ENCODE measurements at places on chromosomes 6 and 20.

GRCh38 chr6:36605143-36605542 lies 11.0 kb downstream of the SRSF3 start:
- no peak for DNase-seq

DNA sequence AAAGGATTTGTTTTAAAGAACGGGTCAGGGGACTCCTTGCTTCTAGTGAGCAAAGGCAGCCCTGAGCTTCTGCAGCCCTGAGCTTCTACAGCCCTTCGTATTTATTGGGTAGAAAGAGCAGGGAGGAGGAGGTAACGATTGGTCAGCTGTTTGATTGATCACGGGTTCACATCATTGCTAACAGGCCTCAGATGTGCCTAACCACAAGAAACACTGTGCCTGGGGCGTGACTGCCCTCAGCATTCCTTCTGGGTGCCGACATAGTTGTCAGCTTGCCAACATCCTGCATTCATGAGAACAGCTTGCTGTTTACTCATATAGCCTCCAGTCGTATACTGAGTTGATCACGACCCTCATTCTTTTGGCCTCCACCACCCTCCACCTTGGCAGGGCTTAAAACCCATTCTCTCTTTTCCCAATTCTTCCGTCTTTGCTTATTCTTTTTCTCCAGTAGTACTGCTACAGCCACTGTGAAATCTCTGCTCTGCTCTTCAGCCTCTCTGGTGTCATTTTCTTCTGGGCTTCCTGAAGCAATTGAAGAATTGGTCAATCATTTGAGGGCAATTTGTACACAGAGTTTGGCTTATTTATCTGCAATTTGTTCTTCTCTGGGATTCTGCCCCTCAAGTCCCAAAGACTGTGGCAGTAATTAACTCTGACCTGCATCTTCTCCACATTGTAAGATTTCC lies 25.4 kb upstream of the NOP56 start:
- no peak for DNase-seq

- DNase-seq, result no peak
Observed at GRCh38 chr6:52575502-52575892, 1.4 kb downstream of the TRAM2 start.

GRCh38 chr6:13729891-13730290 lies 18.3 kb upstream of the RANBP9 start:
- DNase-seq, result no peak

GRCh38 chr20:38447251-38447661 lies 12.1 kb upstream of the SNHG17 start:
- no peak for DNase-seq

DNA sequence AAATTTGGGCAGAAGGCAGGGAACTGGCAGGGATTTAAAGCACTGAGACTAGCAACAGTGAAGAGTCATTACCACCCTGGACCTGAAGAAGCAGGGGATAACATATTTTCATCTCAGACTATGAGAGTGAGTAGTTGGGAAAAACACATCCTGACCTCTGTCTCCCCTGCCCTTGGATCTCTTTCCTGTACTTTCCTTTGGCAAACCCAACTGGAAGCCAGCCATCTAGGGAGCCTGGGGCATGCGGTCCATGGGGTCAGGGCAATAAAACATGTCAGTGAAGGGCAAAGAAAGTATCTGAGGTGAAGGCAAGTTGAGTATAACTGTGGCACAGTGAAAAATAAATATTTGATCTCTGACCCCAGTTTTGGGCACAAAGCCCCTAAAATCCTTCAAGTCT lies 698.2 kb downstream of the DOK5 start:
- no peak for DNase-seq

DNA sequence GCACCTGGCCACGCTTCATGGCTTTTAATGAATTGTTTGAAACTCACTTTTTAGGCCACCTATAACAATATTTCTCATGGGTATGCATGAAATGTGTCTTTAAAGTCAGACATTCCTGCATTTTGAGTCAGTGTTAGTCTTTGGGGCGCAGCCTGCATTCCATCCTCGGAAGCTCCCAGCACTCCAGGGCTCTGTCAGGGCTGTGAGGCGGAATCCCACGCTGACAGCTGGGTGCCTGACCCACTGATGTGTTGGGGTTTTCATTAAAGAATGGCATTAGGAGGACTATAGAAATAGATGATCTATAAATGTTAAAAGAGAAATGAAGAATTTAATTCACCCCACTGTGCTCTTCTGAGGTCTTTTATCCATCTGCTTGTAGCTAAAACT lies 16.2 kb upstream of the CLDN20 start:
- DNase-seq, result no peak

DNA sequence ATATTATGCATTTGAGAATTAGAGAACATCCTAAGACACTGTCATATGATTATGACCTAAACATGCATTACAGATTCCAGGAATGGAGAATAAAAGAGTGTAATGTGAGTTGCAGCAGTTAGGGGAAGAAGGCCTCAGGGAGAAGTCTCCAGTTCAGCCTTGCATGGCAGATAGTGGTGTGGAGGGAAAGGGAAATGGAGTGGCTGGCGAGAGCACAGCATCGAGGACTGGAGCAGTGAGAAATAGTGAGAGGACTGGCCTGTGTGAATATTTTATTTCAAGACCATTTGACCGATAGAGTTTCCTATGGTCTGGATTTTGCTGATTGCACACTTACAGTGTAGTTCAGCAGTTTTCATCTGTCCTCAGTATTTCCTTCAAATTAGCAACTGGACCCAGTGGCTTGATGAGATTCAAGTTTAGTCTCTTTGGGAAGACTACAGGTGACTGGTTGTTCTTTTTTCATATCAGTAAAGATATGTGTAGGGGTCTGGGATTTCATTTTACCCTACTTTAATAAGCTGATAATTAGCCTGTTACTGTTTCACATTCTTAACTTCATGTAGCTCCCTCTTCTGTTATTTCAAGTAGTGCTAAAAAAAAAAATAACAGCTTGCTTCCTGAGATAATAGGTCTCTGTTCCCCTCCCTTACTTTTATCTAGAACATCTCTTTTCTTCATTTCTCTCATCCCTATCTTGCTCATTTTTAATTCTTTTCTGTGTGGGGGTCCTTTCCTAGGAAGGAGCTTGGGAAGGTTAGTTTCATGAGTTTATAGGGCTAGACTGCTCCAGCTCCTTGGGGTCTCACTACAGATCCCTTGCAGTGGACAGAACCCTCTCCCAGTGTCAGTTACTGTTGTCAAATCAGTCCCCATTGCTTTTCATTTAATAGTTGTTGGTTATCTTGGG lies 27.9 kb downstream of the BLTP3A start:
- DNase-seq, result no peak

DNA sequence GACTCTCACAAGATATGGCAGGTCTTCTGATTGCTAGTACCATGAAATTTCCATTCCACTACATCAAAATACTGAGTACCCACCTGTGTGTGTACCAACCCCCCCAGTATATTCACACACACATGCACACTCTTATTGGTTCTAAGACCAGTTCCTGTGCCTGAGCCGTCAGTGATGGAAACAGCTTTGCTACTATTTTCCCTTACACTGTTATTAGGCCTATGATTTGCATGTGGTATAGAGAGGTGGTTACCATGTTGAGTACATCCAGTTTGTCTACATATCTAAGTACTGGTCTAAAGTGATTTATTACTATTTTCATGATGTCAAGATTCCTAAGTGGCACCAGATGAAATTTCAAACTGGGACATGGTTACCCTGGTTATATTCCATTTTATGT lies 459.9 kb downstream of the BCKDHB start:
- no peak for DNase-seq

GRCh38 chr20:2124564-2125213 lies 23.1 kb downstream of the STK35 start:
- no peak for DNase-seq

DNA sequence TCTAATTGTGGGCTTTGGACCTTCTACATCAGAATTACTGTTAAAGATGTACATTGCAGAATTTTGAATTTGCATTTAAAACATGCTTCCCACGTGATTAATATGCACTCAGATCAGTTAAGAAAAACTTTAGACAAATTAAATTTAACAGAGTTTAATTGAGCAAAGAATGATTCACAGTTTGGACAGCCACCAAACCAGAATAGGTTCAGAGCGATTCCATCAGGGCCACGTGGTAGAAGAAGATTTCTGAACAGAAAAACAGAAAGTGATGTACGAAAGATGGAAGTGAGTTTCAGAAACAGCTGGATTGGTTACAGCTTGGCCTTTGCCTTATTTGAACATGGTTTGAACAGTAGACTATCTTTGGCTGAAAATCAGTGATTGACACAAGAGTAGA lies 704.2 kb upstream of the MAP3K7 start:
- DNase-seq, result no peak

DNA sequence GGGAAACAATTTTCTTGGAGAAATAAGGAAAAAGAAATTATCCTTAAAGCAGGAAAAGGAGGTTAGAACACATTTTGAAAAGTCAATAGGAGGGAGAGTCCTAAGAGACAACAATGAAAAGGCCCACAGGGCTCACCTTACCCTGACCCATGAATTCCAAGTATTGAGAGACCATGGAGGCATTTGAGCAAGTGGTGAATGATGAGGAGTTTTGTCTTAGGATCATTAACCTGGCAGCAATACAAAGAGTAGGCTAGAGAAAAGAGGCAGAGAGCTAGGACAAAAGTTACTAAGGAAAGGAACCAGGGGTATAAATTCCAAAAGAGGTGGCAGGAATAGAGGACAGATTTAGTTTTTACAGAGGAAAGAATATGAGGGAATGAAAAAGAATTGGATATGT lies 44.7 kb downstream of the PACRG start:
- no peak for DNase-seq

GRCh38 chr20:1895674-1896483 lies 672 bp downstream of the SIRPA start:
- peak; percentile 7 for DNase-seq

DNA sequence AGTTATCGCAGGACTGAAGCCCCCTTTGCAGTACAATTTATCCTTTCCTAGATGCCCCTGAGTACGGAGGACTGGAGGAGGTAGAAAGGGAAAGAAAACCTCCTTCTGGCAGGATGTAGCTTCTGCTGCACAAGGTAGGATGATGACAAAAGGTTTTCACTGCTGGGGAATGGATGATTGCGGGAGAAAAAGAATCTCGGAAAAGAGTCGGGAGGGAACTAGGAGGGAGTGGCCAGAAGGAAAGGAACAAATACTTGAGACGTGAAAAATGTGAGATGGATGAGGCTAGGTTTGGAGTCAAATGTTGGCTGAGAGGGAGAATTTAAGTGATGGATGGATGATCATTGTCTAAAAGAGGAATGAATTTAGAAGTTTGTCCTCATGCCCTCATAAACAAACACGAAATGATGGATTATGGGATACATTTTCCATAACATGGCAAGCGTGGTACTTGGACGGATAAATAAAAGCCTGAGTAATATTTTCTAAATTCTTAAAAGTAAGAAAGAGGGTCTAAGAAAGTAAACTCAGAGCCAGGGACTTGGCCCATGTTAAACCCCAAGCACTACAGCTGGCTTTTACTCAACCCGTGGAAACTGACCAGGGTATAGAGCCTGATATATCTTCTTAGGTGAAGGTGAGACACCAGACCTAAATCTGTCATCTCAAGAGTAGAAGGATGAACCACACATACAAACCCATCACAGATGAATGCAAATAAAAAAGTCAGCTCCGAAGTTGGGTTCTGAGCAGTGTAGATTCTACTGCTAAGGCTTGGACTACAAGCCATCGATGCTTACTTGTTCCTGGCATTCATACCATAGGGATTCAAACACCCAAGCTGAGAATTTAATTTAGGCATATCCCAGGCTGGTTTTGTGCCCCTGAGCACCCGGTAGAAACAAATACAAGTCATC lies 72.4 kb downstream of the HFE start:
- no peak for DNase-seq

DNA sequence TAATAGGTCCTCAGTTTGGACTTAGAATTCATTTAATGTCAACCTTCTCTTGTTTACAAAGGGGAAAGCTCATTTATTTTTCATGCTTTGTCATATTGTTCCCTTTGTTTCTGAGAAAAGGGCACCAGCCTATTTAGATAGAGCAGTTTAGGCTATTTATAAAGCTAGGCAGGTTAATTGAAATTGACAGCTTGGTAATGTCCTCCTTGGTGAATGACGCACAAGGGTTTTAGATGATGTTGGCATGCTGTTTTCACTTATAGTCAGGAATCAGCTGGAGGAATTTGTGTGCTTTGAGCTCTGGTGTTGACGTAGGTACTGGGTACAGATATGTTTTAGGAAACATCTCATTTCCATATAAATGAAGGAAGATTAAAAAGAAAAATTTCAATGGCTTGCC lies 45.2 kb downstream of the BCKDHB start:
- DNase-seq, result no peak

- DNase-seq, result no peak
Observed at GRCh38 chr6:147905711-147906110, 397.2 kb downstream of the SAMD5 start.

- DNase-seq, result no peak
Observed at GRCh38 chr6:109424946-109425345, 15.5 kb downstream of the PPIL6 start.

DNA sequence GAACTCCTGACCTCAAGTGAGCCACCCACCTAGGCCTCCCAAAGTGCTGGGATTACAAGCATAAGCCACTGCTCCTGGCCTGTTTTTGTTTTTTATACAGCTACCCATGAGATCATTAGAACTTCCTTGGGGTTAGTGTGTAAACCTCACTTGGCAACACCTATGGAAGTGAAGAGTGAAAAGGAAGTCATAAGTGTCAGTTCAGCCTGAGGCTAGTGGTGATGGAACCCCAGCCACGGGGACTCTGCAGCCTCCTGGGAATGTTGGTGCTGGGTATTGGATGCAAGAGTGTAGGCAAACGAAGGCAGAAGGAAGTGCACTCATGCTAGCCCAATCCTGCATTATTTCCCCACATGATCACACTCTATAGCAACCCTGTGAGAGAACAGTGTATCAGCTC lies 33.6 kb upstream of the FUCA2 start:
- no peak for DNase-seq

DNA sequence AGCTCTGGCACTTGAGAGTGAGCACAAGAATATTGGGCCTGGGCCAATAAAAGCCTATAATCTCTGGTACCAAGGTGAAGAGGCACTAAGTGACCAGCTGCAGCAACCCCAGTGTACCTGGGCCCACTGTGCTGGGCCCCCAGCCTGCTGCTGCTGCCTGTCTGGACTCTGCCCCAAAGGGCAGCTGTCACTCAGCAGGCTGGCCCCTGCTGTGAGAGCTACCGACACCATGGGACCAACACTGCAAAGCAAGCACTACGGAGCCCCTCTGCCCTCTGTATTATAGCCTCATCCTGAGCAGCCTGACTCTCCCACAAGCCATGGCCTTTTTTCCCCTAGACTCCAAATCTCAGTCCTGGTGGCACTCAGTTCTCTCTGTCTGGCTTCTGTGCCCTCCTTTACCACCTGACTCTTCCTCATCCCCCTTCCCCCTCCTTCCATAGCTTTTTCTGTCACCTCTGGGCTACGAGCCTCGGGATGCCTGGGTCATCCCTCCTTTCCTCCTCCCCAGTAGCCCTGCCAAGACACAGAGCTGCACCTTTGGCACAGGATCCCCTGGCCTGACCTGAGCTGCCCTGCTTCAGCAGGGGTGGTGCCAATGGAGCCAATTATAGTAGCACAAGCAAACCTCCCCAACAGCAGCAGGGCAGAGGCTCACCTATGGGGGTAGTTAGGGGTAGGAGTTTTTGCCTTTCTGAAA lies 14.2 kb downstream of the RRP36 start:
- no peak for DNase-seq
